ENCODE measurements at places on chromosomes 4 and X.

GRCh38 chrX:50115973-50116372 lies 84.8 kb downstream of the AKAP4 start:
- no peak for DNase-seq

DNA sequence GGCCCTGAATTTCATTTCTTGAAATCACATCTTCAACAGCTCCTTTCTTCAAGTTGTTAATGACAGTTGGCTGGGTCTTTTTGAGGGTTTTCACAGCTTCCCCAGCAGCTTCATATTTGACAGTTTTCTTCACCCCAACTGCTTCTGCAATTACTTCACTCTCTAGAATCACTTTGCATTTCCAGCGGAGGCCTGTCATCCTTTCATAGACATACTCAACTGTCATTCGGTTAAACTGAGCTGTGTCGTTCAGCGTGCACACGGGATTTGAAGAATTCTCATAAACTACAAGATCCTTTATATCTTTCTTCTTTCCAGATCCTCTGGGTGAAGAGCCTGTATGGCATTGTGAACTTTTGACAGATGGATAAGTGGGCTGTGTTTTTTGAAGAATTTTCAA lies 15.4 kb downstream of the UBE2A start:
- DNase-seq, result no peak

- no peak for DNase-seq
These were observed 362 bp downstream of the NCAPG start for GRCh38 chr4:17811078-17811603.

DNA sequence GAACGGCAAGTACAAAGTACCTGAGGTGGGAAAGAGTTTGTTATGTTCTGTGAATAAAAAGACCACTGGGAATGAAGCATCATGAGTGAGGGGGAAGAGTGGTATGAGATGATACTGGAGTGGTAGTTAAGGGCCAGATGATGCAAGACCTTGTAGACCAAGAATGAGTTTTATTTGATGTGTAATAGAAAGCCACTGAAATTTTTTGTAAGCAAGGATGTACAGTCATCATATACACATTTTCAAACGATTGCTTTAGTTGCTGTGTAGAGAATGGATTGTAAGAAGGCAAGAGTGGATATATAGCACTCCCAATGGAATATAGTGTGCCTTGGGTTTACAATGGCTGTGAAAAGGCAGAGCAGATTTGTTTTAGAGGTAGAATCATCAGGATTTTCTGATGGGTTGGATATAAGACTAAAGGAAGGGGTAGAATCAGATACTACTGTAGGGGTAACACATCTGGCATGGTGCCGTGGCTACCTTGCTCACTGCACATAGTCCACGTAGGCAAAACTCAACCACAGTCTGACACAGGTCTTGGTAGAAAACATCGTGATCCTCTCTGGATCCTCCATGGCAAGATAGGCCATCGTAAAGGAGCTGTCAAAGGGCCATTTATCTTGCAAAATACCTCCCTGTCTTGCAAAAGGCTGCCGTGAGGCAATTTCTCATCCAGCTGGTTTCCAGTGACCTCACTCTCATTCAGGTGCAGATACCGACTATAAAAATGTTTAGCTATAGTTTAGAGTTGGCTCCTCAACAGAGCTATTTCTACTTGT lies 14.9 kb downstream of the TIFA start:
- no peak for DNase-seq

- no peak for DNase-seq
These were observed 207.7 kb downstream of the SOWAHB start for GRCh38 chr4:76690011-76690905.

- no peak for DNase-seq
These were observed 1.8 kb upstream of the HGFAC start for GRCh38 chr4:3440011-3440410.

- no peak for DNase-seq
These were observed 1.5 kb upstream of the NKX6-1 start for GRCh38 chr4:84500386-84501201.

- DNase-seq, result no peak
These were observed 327.0 kb upstream of the ZFP42 start for GRCh38 chr4:187668526-187669082.

- DNase-seq, result no peak
These were observed 50.5 kb upstream of the ADGRG2 start for GRCh38 chrX:19172741-19173140.

- no peak for DNase-seq
These were observed 20.2 kb downstream of the SYAP1 start for GRCh38 chrX:16739574-16739973.

GRCh38 chr4:139745111-139745639 lies 79.6 kb downstream of the MGST2 start:
- DNase-seq, result no peak

DNA sequence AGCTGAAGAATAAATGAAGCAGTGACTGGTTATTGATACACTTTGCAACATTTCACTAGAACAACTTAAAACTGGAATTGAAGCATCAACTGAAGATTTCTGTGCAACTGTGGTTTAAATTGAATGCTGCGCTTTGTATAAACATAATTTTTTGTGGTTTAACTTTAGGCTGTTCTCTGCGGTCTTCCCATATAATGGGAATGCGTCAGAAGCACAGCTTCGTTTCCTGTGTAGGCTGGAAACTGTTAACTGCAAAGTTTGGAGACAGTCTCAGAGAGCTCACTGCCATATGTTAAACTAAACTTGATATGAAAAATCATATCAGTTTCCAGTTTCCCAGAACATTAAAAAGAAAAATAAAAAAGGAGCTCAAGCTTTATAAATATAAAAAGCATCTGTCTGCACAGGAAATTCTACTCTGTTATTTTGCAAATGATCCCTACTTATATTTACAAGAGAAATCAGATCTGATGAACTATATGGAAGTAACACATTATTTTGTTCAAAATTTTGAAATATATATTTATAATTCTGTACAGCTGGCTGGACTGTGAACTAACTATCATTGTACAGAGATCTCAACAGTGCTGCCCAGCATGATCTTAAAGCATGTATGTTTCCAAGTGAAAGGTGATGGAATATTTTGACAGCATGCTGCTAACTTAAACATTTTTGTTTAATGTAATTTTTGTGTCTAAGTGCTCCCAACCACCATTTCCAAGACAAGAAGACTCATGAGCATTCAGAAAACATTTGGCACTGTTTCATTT lies 139.9 kb downstream of the NDST3 start:
- DNase-seq, result no peak
